Left hindlimb (tissue), 1 donor: ENCODE measurements at places on chromosomes 12 and 14.

DNA sequence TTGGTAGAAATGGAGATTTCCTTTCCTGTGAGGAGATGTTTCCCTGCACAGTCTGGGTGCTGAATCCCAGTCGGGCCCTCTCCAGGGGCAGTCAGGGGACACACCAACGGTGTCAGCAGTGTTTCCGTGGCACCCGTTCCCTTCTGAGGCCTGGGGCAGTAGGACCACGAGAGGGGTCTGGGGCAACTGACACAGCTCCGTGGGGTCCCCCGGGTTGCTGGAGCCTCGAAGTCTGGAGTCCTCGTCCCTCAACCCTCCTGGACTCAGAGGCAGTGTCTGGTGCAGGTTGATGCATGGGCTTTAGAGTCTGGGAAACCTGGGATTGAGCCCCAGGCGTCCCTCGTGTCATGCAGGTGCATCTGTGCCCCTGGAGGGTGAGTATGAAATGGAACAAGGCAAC, 327.3 kb downstream of the ADGRD1 start:
- DNase-seq: no peak

GRCh38 chr14:95527387-95528002, 7.4 kb upstream of the GLRX5 start:
- DNase-seq: no peak

- no peak for DNase-seq
These were observed 762.9 kb downstream of the C12orf50 start for GRCh38 chr12:87266305-87266704.

- no peak for DNase-seq
These were observed 13.4 kb upstream of the IFI27 start for GRCh38 chr14:94097091-94097490.

DNA sequence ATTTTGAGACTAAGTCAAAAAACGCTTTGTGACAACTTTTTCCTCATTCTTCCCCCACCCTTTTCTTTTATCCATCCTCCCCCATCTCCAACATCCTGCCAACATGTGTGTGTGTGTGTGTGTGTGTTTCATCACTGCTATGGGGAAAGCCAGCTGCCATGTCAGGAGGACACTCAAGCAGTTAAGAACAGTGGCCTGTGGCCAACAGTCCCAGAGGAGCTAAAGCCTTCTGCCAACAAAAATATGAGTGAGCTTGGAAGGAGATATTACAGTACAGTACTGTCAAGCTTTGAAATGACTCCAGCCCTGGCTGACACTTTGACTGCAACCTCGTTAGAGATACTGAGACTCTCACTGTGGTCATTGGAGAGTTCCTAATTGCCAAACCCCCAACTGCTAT, 5.0 kb upstream of the CSRP2 start:
- peak; percentile 62 for DNase-seq

- peak; percentile 78 for DNase-seq
These were observed 11.7 kb upstream of the FBXL14 start for GRCh38 chr12:1606021-1606622.

DNA sequence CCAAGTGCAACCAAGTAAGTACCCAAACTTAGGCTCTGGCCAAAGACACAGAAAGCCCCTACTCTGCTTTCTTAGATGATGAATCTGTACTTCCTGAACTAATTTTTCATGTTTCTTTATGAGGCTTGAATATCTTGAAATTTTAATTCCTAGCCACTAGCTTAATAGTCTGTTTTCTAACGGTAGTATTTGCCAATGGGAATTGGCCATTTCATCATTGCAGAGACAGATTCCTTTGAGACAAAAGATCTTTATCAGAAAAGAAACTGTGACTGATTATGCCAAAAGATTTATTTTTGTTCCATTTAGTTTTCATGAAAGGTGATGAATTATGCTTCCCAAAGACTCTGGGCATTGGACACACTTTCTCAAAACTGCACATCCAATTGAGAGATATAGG, 48.7 kb downstream of the DAD1 start:
- DNase-seq: no peak

DNA sequence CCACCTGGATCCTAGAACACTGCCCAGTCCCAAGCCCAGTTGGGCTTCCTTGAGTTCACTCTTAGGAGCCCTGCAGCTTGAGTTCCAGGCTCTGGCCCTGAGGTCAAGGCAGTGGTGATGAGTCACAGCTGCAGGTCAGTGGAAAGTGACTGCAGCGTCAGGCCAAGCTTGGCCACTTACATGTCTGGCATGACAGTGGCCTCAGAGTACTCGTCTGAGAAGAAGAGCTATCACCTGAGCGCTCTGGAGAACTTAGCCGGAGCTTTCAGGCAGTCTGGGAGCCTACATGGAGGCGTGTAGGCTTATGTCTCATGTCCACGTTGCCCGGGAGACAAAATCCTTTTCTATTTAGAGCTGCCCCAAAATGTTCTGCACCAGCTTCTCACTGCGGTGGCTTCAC, 75.6 kb downstream of the ARL6IP4 start:
- peak; percentile 6 for DNase-seq

DNA sequence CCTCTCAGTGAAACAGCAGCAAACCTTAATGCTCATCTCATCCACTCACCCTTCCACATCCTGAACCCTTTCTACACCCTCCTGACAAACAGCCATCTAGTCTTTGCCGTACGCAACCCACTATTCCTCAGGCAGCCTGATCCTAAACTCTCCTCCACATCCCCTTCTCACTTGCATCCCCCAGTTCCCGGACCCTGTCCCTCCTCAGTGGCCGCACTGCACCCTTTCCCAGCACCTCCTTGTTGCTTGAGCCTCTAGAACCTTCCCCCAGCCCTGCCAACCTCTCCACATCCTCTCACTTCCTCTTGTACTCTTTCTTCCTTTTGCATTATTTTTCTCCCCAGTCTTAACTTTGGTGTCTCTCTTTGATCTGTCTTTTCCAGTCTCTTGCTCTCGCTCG, 42.9 kb downstream of the IQSEC3 start:
- DNase-seq: peak; percentile 1

DNA sequence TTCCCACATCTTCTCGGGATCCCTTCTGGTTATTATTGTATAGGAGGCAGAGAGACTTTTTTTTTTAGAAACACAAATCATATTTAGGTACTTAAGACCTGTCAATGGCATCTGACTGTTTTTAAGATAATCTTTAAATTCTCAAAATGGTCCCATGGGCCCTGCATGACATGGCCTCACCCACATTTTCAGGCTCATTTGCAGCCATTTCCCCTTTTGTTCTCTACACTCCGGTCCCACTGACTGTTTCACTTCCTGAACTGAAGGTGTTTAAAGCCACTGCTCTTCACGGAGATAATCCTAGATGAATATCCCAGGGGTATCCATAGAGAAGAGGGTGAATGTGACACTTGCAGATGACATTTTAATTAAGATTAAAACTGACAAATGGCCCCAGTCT, 12.3 kb upstream of the C12orf71 start:
- no peak for DNase-seq

DNA sequence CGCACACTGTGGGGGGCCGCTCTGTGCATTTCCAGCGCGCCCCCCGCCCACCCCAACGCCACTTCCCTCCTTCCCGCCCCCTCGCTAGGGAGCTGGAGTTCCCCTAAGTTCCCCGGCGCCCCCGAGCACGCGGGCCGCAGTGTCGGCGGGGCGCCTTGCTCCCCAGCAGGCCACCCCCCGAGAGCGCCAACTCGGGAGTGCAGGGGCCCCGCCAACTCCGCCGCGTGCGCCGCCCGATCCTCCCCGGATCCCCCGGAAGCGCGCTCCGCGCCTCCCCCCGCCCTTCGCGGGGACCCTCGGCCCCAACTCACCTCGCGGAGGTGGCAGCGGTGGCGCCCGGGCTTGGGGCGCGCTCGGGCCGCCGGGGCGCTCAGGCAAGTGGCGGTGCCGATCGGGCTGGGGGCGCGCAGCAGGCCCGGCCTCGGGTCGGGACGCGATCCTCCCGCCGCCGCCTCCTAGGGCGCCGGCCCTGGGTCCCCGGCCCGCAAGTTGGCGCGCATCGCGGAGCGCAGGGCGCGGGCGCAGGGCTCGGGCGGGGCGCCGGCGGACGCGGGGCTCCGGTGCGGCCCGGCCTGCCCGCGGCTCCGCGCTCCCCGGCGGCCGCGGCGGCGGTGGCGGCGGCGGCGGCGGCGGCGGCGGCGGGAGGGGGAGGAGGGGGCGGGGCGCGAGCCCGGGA, at the start of gene NCOR2:
TSS of gene NCOR2 (minus strand) at position 616 of the 676 bp plus-strand sequence. CDS start 72,361 bp downstream, outside the sequence.
- peak; percentile 65 for DNase-seq

GRCh38 chr14:73764406-73765280, 50.5 kb upstream of the PNMA1 start:
- DNase-seq: peak; percentile 87

DNA sequence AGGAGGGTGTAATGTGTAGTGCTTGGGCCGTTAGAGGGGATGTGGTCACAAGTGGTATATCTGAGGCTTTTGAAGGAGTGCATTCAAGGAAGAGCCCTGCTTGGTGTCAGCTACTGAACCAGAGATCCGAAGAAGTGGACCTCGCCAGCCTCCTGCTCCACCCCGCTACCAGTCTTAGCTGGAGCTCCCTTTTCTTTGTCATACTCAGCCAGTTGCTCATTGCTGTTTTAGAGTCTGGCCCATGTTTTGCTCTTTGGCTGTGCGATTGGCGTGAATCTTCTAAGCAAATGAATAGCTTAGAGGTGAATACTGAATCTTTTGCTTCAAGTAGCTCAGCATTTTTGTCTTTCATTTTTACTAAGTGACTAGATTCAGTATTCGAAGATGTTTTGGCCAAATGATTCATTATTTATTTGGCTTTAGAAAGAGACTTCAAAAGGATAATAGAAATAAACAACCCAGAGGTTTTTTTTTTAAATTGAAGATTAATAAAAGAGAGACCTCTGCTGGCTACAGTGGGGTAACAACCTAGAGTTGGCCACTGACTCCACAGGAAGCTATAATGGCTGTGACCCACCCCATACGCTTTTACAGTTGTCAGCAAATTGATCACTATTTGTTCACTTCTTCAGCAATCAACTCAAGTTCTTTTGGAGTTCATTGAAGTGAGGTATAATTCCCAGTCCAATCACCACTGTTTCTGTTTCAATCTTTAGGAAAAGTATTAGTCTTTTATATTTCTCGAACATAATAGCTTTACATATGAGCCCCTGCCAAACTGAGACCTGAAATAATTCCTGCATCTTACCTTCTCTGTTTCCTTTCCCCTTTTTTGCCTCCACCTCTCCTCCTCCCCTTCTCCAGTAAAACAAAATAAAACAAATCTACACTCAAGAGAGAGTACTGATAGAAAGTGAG, 19.9 kb downstream of the CDKN1B start:
- DNase-seq: no peak

GRCh38 chr14:43207189-43207588, 1299.9 kb downstream of the FSCB start:
- no peak for DNase-seq
